ENCODE measurements at places on chromosomes 11 and 22. TPM values are rescaled to one million over a fixed set of nuclear protein-coding genes. Genes with fewer than 3 reads are reported as not detected.

AIFM3 gene
- total RNA-seq, result 9.7 TPM

SH3BP1 gene
- total RNA-seq, result 48.4 TPM

- DNase-seq, result no peak
- H3K27ac ChIP-seq, result no peak overlapping the region
- no peaks in the 10 kb centered on the region for H3K4me1 ChIP-seq
- H3K27me3 ChIP-seq, result no peaks in the 10 kb centered on the region
Measured at GRCh38 chr11:100863080-100863581, 176.0 kb downstream of the ARHGAP42 start.

GRCh38 chr11:16032974-16033373 lies 323.4 kb downstream of the SOX6 start:
- H3K27me3 ChIP-seq, result peaks cover 31% of the 10 kb centered on the region
- H3K4me3 ChIP-seq, result no peak overlapping the region
- no peaks in the 10 kb centered on the region for H3K36me3 ChIP-seq
- no peak for DNase-seq

DNA sequence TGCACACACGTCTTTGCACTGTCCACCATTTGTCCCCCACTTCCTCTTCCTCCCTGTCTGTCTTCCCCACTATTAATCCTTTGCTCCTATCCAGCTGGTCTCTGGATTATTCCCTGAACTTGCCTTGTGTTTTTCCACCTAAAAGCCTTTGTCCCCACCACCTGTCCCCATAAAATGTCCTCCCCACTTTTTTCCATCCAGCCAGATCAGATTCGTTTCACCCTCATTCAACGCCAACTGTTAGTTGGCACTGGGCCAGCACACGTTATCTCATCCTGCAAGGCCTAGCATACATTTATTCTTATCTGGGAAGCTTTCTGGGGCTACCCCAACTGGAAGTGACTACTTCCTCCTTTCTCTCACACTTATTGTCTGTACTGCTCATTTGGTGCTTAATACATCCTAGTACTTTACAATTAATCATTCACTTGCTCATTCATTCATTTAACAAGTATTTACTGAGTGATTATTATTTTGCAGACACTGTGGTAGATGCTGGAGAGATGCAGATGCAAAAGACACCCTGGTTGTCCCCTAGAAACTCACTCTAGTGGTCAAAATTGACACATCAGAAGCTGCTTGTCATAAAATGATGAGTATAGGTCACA lies 96.2 kb downstream of the RASSF10 start:
- no peaks in the 10 kb centered on the region for H3K36me3 ChIP-seq
- H3K27me3 ChIP-seq, result no peaks in the 10 kb centered on the region
- no peak overlapping the region for H3K4me3 ChIP-seq
- peaks cover 20% of the 10 kb centered on the region for H3K4me1 ChIP-seq
- DNase-seq, result no peak

SORL1 gene
- total RNA-seq, result 17.4 TPM

DNA sequence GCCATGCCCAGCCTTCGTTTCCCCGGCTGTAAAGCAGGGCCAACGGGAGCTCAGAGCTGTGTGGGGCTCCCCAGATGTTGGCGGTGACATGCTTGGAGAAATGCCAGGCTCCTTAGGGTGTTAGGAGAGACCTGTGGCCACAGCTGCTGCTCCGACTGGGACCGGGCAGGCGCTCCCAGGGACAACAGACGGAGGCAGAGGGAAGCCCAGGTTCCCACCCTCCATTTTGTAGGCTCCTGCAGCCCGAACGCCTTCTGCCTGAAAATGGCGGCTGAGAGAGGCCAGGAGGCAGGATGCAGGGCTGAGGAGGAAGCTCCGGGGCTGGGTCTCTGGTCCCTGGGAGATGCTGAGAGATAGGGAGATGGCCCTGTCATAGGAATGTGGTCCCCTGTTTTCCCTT lies 10.0 kb downstream of the CD6 start:
- peaks cover 9% of the 10 kb centered on the region for H3K4me1 ChIP-seq
- H3K4me3 ChIP-seq, result no peak overlapping the region
- H3K36me3 ChIP-seq, result no peaks in the 10 kb centered on the region
- H3K27ac ChIP-seq, result no peak overlapping the region
- no peaks in the 10 kb centered on the region for H3K27me3 ChIP-seq

GRCh38 chr11:68372625-68373024 lies 60.2 kb downstream of the LRP5 start:
- peaks cover 6% of the 10 kb centered on the region for H3K36me3 ChIP-seq
- no peaks in the 10 kb centered on the region for H3K27me3 ChIP-seq
- H3K4me3 ChIP-seq, result no peak overlapping the region
- H3K4me1 ChIP-seq, result no peaks in the 10 kb centered on the region
- no peak overlapping the region for H3K27ac ChIP-seq

DNA sequence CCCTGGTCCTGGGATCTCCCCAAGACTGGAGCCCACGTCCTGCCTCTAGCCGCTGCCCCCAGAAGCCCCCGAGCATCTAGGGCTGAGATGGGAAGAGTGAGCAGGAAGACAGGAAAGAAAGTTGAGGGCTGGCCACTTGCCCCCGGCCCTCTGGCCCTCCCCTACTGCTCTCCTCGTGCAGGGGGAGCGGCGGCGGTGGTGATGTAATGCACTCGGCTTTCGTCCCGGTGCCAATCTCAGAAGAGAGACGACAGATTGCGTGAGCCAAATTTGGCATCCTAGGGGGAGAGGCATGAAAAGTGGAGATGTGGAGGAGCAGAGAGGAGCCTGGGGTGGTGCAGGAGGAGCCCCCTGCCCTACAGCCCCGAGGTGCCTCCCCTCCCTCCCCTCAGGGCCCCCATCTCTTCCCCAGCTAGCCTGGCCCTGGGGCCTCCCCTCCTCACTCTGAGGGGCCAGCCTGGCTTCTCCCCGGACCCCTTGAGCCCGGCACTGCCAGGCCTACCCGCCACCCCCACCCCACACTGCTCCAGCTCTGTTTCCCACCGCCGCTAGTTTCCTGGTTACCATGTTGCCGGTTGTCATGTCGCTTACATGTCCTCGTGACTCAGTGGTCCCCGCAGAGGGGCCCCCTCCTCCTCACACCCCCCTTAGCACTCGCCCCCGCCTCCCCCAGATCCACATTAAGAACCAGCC lies 2.5 kb downstream of the KCNJ4 start:
- no peaks in the 10 kb centered on the region for H3K36me3 ChIP-seq
- H3K27me3 ChIP-seq, result no peaks in the 10 kb centered on the region
- H3K4me1 ChIP-seq, result peaks cover 14% of the 10 kb centered on the region
- no peak overlapping the region for H3K4me3 ChIP-seq
- H3K27ac ChIP-seq, result no peak overlapping the region
- DNase-seq, result no peak

DDTL gene
- 3.4 TPM for total RNA-seq

- no peak overlapping the region for H3K27ac ChIP-seq
- H3K4me1 ChIP-seq, result no peaks in the 10 kb centered on the region
- H3K4me3 ChIP-seq, result no peak overlapping the region
- H3K27me3 ChIP-seq, result no peaks in the 10 kb centered on the region
Measured at GRCh38 chr22:47238690-47239473, 476.4 kb downstream of the TBC1D22A start.

- H3K4me3 ChIP-seq, result no peak overlapping the region
- H3K36me3 ChIP-seq, result no peaks in the 10 kb centered on the region
- H3K27me3 ChIP-seq, result no peaks in the 10 kb centered on the region
- DNase-seq, result no peak
Measured at GRCh38 chr11:114605370-114605769, 9.8 kb upstream of the NXPE4 start.

DNA sequence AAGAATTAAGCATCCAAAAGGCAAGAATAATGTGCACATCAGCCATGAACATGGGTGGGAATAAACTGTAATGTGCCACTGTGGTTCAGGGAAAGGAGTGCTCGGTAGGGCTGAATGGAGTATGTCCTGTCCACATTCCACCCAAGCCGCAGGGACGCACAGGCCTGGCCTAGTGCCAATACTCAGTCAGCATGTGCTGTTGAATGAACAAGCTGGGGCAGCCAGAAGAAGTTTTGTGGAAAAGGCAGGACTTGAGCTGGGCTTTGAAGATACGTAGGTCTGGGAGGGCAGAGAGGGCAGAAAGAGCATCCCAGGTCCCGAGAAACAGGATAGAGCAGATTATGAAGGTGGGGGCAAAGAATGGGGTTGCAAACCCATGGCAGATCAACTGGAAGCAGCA lies 60.0 kb upstream of the PLET1 start:
- no peaks in the 10 kb centered on the region for H3K27me3 ChIP-seq
- no peak overlapping the region for H3K27ac ChIP-seq

DNAJC4 gene
- 25.8 TPM for total RNA-seq

DNA sequence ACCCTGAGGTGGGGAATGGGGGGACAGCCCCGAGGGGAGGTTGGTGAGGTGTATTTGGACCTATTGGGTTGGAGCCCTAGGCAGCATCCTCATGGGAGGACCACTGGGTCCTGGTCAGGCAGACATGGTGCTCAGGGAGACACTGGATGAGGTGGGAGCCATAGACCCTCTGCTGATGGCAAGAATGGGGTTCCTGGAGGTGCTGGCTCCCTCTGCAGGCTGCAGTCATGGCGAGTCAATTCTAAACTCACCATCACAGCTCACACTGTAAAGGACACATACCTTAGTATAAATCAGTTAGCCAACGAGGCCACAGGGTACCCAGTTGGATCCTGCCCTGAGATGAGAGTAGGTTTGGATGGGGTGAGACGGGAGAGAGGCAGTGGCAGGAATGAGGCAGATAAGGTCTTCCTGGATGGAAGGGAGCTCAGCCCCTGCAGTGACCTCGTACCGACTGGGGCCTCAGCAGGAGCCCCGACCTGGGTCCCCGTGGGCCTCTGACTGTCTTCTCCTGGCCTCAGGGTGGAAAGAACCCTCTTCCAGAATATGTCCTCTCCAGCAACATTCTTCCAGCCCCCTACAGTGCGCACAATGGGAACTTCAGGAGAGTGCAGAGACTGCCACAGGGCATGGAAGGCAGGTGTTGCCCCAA lies 1.7 kb upstream of the GAB4 start:
- H3K27ac ChIP-seq, result no peak overlapping the region
- H3K36me3 ChIP-seq, result no peaks in the 10 kb centered on the region
- no peaks in the 10 kb centered on the region for H3K4me1 ChIP-seq
- H3K27me3 ChIP-seq, result no peaks in the 10 kb centered on the region
- DNase-seq, result no peak

DNA sequence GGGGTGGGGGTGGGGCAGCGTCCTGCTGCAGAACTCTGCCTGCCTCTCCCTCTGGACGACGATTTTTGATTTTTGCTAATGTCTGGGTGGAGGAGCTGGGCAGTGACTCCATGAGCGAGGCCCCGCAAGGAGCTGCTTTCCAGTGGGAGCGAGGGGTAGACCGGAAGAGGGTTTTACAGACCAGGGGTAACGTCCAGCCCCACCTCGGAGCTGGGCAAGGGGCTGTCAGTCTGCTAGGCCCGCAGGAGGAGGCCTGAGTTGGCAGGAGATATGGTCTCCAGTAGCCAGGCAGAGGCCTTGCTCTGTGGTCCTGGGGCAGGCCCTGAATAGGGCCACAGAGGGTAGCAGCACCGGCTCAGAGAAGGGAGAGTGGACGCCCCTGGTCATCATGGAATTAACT lies 9.0 kb downstream of the MAPK8IP2 start:
- H3K4me1 ChIP-seq, result peaks cover 25% of the 10 kb centered on the region
- H3K27ac ChIP-seq, result no peak overlapping the region
- DNase-seq, result no peak
- no peaks in the 10 kb centered on the region for H3K36me3 ChIP-seq
- H3K27me3 ChIP-seq, result no peaks in the 10 kb centered on the region

DNA sequence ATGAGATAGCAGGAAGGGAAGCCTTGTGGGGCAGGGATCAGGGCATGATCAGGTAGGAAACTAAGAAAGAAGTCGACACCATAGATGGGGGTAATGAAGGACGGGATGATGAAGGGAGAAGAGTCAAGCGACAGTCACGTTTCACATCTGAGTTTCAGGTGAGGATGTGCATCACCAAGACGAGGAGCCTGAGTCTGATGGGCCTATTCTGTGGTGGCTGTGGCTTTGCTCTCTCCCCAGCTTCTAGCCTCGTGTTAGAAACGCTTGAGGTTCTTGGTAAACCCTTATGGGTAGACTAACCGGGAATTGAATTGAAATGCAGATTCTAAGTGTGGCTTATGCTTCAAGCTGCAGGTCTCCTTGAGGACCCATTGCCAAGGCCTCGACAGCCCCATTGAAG lies 45.6 kb upstream of the LMO1 start:
- H3K27ac ChIP-seq, result no peak overlapping the region
- no peak overlapping the region for H3K4me3 ChIP-seq
- H3K4me1 ChIP-seq, result no peaks in the 10 kb centered on the region
- H3K27me3 ChIP-seq, result no peaks in the 10 kb centered on the region

DNA sequence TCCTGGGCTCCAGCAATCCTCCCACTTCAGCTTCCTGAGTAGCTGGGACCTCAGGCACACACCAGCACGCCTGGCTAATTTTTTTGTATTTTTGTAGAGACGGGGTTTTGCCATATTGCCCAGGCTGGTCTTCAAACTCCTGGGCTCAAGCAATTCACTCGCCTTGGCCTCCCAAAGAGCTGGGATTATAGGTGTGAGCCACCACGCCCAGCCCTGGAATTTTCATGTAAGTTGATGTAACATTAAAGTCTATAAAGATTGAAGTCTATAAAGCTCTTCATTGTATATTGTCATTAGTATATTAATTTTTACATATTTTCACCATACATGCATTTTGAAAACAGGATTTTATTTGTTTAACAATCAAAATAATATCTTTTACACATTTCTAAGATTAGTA lies 12.5 kb upstream of the DDX17 start:
- no peak overlapping the region for H3K27ac ChIP-seq
- no peak overlapping the region for H3K4me3 ChIP-seq
- no peaks in the 10 kb centered on the region for H3K27me3 ChIP-seq
- H3K4me1 ChIP-seq, result no peaks in the 10 kb centered on the region
- no peaks in the 10 kb centered on the region for H3K36me3 ChIP-seq

- 0 out of 2 replicates have a peak, but pooled peaks cover 6% of the 10 kb centered on the region for H3K27me3 ChIP-seq
- no peak overlapping the region for H3K4me3 ChIP-seq
- H3K36me3 ChIP-seq, result no peaks in the 10 kb centered on the region
- H3K4me1 ChIP-seq, result no peaks in the 10 kb centered on the region
- H3K27ac ChIP-seq, result no peak overlapping the region
Measured at GRCh38 chr11:56886455-56886854, 102.3 kb upstream of the OR5AK2 start.

OSBP gene
- total RNA-seq, result 43.8 TPM

POU2AF3 gene
- not detected for total RNA-seq

DNA sequence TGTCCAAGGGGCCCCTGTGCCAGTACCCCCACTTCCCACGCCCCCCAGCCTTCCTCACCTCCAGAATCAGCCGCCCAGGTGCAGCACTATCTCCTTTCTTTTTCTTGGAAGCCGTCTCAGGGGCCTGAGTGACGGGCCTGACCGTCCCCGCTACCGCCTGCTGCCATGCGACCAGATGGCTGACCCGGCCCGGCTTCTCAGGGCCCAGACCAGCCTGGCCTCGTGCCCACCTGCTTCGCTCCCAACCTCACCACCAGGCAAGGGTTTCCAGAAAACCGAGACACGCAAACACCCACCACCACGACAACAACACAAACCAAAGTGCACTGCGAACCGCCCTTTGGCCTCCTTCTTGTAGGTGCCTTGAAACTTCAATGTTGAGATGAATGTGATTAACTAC lies 39.1 kb downstream of the MACROD1 start:
- no peaks in the 10 kb centered on the region for H3K4me1 ChIP-seq
- no peaks in the 10 kb centered on the region for H3K36me3 ChIP-seq
- DNase-seq, result no peak
- H3K27me3 ChIP-seq, result no peaks in the 10 kb centered on the region
- H3K27ac ChIP-seq, result no peak overlapping the region

- DNase-seq, result no peak
- no peak overlapping the region for H3K4me3 ChIP-seq
- H3K27ac ChIP-seq, result no peak overlapping the region
- no peaks in the 10 kb centered on the region for H3K27me3 ChIP-seq
- no peaks in the 10 kb centered on the region for H3K4me1 ChIP-seq
Measured at GRCh38 chr11:78391424-78391823, 26.2 kb downstream of the GAB2 start.

- peaks cover 24% of the 10 kb centered on the region for H3K4me1 ChIP-seq
- H3K4me3 ChIP-seq, result no peak overlapping the region
- no peak for DNase-seq
Measured at GRCh38 chr11:128911701-128912100, 20.5 kb downstream of the KCNJ5 start.

NLRP10 gene
- total RNA-seq, result not detected

HEPN1 gene
- not detected for total RNA-seq
